ENCODE measurements at places on chromosomes 2 and 18.

- no peak for DNase-seq
Observed at GRCh38 chr2:30136764-30137444, 9.9 kb upstream of the YPEL5 start.

- DNase-seq = no peak
Observed at GRCh38 chr2:65054749-65055421, 1.3 kb upstream of the CEP68 start.

- no peak for DNase-seq
Observed at GRCh38 chr2:46669996-46670793, 190.8 kb downstream of the TMEM247 start.

- DNase-seq = no peak
Observed at GRCh38 chr18:74608681-74609080, 11.0 kb downstream of the ZNF407 start.

- no peak for DNase-seq
Observed at GRCh38 chr2:197191940-197192322, 118.6 kb downstream of the ANKRD44 start.

DNA sequence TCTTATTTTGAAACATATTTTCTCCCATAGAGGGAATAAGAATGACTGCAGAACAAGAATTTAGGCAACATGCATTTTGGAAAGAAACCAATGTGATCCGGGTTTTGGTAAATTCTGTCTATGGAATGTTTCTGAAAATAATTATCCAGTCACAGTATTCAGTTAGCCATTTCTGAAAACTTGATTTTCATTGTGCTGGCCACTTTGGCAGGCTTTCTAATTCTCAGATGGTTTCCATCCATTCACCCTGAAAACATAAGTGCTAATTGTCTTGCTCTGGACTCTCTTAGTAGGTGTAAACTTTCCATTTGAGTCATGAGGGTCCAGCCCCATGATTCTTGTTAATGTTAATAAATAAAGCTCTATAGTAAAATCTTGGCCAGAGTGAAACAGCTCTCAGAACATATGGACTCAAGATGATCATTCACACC lies 176.5 kb downstream of the RBM43 start:
- no peak for DNase-seq

GRCh38 chr2:174659069-174659900 lies 61.7 kb upstream of the WIPF1 start:
- DNase-seq = no peak

DNA sequence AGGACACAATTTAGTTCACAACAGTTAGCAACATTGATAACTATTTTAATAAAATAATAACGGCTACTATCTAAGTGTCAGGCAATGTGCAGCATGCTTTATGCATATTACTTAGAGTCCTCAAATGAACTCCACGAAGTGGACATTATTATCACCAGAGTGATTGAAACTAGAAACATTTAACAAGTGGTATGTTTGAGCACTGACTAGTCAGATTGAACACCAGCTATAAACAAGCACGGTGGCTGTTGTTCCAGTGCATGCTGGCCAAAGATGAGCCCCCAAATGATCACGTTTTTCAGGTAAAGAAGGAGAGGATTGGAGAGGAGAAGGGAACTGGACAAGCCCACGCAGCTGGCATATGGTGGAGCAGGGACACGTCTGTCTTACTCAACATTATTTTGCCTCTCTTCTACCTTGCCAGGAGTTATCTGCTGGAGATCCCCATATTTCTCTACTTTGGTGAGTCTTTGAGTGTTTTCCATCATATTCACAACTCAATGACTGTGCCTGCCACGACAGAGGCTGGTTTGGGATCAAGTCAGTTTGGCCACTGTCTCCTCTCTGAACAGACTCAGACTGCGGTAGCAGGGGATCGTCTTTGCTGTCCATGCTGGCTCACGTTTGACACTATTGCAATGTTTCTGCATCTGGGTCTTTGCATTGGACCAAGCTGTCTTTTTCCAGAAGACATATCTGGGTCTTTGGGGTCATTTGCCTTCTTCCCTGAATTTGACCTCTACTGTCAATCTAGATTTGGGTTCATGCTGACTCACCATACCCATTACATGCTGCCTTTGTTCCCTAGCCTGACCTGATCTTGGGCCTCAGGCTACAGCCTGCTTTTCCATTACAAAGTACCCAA lies 66.0 kb upstream of the ACSL3 start:
- no peak for DNase-seq

DNA sequence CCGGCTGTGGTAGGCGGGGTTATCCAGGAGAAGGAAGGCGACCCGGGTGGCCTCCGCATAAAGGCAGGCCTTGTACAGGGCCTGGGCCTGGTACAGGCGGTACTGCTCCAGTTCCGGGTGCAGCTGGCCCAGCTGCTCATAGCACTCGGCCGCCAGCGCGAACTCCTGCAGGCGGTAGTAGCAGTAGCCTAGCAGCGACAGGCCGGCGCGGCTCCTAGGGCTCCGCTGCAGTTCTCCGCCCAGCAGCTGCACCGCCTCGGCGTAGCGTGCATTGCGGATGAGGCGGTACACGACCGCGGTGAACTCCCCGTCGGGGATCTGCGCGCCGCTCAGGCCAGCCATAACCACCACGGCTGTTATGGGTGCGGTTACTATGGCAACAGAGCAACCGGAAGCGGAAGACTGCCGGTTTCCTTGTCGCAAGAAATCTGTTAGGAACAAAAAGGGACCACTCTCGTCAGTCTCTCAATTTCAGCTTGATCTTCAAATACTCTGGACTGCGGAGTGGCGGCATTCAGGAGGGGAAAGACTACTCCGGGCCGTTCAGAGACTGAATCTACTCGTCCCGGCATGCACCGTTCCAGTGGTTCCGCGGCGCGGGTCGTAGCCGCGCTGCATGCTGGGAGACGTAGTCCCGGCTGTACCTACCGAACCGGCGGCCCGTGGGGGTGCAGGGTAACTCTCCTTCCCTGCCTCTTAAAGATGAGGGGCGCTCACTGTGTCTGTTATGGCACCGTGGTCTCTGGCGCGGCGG lies 160.0 kb downstream of the AGPS start:
- peak; percentile 88 for DNase-seq

DNA sequence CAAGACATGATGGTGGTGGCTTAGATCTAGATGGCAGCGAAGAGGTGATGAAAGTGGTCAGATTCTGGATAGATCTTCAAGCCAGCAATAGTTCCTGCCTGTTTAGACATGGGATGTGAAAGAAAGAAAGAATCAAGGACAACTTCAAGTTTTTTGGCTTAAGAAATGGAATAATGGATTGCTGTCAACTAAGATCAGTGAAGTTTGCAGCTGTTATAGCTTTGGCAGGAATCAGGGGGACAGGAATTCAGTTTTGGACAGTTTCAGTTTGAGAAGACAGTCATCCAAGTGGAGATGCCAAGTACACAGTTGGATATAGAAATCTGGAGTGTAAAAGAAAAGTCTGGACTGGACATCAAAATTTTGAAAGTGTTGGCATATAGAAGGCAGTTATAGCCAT lies 283.7 kb upstream of the PKDCC start:
- no peak for DNase-seq

DNA sequence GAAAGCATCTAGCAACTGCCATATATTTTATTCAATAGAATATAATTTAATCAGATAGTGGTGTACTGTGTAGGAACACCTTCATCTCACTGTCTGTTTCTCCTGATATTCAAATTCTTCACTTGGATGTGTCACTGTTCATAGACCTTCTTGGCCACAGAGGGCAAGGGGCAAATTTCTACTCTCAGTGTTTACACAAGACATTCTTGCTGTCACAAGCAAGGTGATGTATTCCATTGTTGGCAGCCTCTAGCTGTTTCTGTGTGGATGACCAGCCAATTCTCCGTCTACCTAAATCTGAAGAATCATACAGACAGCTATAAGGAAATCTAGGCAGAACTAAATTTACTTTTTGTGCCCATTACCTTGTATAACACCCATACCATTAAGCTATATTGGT lies 948.3 kb downstream of the CNTNAP5 start:
- no peak for DNase-seq

DNA sequence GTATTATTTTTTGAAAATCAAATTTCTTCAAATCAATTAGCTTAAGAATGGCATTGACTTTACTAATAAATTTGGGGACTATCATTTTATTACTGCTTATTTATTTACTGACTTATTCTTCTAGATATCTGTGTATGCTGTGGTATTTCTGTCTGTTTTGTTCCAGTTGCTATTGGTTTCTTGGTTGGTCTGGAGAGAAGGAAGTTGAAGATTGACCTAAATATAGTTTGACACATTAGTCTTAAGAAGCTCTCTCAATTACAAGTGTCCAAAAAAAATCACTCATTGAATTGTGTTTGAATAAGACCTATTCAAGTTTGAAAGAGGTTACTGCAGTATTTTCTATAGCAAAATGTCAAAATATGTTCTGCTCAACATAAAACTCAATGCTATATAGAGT lies 153.3 kb upstream of the KYNU start:
- DNase-seq = no peak

DNA sequence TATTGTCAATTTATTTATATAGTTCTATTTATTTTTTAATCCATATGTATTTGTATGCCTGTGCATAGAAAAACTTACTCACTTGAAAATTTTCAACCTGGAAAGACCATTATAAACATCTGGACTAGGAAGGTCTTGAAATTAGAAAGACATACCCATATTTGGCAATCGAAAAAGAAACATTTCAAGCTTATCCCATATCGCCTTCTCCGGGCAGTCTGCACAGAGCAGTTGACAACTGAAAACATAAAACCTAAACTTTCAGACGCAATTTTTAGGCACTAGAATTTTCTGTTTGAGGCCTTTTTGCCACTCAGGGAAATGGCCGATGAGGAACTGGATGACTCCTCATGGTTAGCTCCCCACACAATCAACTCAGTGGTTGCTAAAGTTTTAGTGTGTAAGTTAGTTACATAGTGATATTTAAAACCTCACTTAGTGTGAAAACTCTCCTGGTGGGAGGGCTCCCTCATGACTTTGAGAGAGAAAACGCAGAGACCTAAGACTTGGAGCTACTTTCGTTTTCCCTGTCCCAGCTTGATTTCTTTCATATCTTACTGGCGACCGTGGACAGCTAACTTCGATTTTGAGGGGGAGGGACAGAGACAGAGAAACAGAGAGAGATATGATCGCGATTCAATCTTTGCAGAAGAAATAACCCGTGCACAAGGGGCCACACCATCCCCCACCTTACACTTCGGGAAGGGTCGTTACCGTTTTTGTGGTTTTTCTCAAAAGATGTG lies 3.2 kb upstream of the HOXD12 start:
- DNase-seq = no peak

DNA sequence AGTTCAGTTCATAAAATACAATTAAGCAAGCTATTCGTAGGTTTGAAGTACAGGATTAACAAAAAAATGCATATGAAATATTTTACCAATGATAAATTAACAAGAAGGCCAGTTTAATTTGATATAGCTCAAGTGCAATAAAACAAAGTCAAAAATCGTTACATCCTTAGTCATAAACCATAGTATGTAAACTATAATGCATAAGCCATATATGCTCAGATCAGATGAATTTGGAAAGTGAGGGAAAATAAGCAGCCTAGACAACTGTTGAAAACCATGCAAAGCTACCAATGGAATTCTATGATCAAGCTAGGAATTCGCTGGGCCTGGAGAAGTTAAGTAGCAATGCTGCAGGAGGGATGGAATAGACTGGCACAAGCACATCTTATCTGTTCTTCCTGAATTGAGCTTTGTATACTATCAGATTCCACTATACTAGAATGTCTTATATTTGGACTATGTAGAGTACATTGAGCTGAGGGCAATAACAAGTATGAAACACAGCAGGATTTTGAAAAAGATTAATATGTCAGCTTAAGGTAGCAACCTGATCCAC lies 682.0 kb downstream of the IRS1 start:
- DNase-seq = no peak

GRCh38 chr18:70113511-70113910 lies 92.0 kb downstream of the RTTN start:
- no peak for DNase-seq

- no peak for DNase-seq
Observed at GRCh38 chr2:201915446-201915845, 109.1 kb downstream of the CDK15 start.

GRCh38 chr18:58525928-58526424 lies 102.9 kb downstream of the ALPK2 start:
- no peak for DNase-seq

DNA sequence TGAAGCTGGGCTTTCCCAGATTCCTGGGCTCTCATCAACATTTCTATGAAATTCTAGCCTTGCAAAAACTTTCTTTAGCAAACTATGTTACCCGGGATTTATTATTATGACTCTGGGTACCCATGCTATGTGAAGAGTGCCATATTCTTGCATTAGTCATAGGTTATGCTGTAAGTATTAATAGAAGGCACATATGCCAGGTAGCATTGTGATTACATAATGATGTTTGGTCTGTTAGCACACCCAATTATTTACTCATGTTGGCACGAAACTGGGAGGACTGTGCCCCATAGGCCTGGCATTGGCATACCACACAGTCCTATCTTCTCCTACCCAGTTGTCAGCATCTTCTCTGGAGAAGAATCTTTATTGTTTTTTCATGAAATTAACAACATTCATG lies 171.0 kb downstream of the SLC4A3 start:
- no peak for DNase-seq

DNA sequence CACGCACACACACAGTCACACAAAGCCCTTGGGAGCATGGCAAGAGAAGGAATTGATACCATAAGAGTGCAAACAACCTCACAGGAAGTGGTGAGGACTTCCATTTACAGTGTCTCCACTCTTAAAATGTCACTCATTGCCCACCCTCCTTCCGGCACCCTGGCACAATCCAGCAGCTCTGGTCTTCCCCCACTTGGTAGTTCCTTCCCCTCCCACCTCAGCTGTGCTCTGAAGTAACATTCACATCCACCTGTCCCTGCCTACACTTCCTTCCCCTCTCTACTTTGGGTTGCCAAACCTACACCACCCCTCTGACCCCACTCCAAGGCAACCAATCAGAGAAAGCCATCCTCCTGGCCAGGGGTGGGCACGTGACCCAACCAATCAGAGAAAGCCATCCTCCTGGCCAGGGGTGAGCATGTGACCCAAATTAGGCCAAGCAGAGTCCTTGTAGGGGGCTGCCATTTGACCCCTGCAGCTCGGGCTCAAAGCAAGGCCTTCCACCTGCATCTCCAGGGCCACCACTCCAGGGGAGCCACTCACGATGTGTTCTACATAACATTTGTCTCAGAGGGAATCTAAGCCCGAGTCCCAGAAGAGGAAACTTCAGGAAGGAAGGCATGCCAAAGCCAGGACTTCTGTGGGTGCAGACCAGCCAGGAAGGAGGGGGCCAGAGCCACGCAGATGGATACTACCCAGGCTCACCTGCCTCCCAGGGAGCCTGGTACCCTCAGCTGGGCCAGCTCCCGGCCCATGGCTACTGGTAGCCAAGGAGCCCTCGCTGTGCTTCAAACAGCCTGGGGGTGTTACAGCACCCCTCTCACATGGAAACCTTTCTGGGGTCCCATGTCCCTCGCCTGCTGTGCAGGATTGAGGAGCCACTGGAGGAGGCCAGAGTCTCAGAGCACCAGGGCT lies 21.2 kb downstream of the CYP26B1 start:
- no peak for DNase-seq
